T-cell (primary cell): ENCODE measurements at places on chromosomes 4 and X. TPM values are rescaled to one million over a fixed set of nuclear protein-coding genes. Genes with fewer than 3 reads are reported as not detected.

- DNase-seq, result no peak
Measured at GRCh38 chrX:1099146-1099770, 113.2 kb downstream of the CRLF2 start.

GRCh38 chr4:651884-652642 lies 22.0 kb downstream of the ATP5ME start:
- no peak for DNase-seq

CDX4 gene
- not detected for total RNA-seq

- DNase-seq, result peak; percentile 54
Measured at GRCh38 chrX:30735839-30736238, 82.6 kb downstream of the GK start.

- DNase-seq, result no peak
Measured at GRCh38 chrX:49257074-49257790, 7.3 kb downstream of the FOXP3 start.

GRCh38 chrX:77953708-77954107 lies 15.7 kb downstream of the PGAM4 start:
- no peak for DNase-seq

CCNQ gene
- total RNA-seq, result 14.0 TPM

CT55 gene
- not detected for total RNA-seq

GRCh38 chr4:79177388-79177787 lies 148.5 kb downstream of the NAA11 start:
- no peak for DNase-seq

PPBP gene
- 24.7 TPM for total RNA-seq

GRCh38 chrX:23008431-23009099 lies 8.8 kb downstream of the DDX53 start:
- no peak for DNase-seq

- DNase-seq, result no peak
Measured at GRCh38 chrX:1582686-1583437, 8.5 kb upstream of the AKAP17A start.

GRCh38 chr4:68372588-68372987 lies 22.7 kb upstream of the YTHDC1 start:
- no peak for DNase-seq

DNA sequence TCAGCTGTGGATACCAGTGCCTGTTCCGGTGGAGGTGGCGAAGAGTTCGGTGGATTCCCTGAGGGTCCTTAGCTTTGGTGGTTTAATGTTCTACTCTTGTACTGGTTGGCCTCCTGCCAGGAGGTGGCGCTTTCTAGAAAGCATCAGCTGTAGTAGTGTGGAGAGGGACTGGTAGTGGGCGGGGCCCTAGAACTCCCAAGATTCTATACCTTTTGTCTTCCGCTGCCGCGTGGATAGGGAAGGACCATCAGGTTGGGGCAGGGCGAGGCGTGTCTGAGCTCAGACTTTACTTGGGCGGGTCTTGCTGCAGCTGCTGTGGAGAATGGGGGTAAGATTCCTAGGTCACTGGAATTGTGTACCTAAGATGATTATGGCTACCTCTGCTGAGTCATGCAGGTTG lies 390.3 kb downstream of the FAM47A start:
- no peak for DNase-seq

GRCh38 chrX:1389993-1390285 lies 2.0 kb downstream of the SLC25A6 start:
- no peak for DNase-seq

- no peak for DNase-seq
Measured at GRCh38 chr4:138953961-138954371, 61.6 kb upstream of the NOCT start.

- no peak for DNase-seq
Measured at GRCh38 chr4:169707958-169708643, 49.6 kb downstream of the HPF1 start.

REELD1 gene
- 1.5 TPM for total RNA-seq

- no peak for DNase-seq
Measured at GRCh38 chr4:109723110-109723509, 6.8 kb downstream of the PLA2G12A start.
